ENCODE measurements at places on chromosomes 6 and 20.

GRCh38 chr6:110874880-110875547 lies 429 bp downstream of the AMD1 start:
- DNase-seq, result no peak

GRCh38 chr20:48335308-48336050 lies 492.3 kb downstream of the PREX1 start:
- DNase-seq, result no peak

GRCh38 chr6:157249826-157250225 lies 73.5 kb downstream of the TMEM242 start:
- no peak for DNase-seq

DNA sequence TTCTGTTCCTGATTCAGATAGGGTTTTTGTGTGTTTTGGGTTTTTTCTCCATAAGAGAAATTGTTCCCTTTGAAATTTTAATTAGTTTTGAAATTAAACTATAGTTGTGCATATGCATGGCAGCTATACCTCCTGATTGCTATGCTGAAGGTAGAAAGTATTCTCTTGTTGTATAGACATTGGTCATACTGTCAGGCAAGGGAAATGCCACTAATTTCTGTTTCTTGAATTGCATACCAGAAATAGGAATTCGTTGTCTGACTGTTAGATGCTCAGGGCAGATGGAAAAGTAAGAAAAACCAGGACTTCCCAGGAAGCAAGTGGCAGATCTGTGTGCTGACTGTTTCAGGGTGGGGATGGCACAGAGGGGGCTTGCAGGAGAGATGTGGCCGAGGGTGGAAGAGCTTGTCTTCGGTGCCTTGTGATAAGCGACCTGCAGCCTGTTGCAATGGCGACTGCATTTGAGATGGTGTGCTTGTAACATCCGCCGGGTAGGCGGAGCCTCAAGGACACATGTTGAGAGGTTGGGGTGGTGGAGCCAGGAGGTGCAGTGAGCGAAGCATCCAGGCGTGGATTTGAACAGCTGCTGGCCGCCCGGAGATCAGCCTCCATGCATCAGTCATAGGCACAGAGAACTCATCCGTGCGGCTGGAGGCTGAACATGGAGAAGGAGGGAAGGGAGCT lies 42.8 kb downstream of the RREB1 start:
- peak; percentile 80 for DNase-seq

DNA sequence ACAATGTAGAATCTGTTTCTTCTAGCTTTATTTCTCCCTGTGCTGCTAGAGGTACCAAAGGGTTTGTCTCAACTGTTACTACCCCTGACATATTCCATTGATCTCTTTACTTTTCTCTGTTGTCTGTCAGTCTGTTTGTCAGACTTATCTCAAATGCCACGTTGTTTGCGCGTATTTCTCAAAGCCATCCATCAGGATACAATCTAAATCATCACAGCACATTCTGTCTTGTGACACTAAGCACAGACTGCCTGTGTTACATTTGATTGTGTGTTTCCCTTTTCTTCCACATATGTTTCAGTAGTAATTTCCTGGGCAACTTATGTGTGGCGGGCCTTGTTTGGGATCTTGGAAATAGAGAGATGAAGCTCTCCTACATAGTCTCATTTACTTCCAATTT lies 30.2 kb upstream of the SERINC3 start:
- no peak for DNase-seq

- DNase-seq, result no peak
These were observed 897.1 kb downstream of the TFAP2A start for GRCh38 chr6:9517806-9518205.

DNA sequence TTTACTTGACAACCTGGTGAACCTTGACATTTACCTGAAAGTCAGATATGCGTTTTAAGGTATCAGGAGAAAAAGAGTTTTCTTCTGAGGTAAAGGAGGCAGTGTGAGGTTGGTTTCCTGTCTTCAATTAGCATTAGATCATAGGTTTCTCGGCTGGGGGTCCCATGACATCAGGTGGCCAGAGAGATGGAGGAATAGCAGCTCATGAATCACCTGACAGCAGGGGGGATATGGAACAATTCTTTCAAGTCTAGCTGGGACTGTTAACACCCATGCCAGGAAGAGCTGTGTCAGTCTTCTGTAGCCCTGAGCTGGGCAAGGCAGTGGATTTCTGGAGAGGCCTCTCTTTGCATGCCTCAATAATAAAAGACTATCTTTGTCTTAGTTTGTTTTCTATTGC lies 108.0 kb upstream of the TMEM170B start:
- peak; percentile 36 for DNase-seq

DNA sequence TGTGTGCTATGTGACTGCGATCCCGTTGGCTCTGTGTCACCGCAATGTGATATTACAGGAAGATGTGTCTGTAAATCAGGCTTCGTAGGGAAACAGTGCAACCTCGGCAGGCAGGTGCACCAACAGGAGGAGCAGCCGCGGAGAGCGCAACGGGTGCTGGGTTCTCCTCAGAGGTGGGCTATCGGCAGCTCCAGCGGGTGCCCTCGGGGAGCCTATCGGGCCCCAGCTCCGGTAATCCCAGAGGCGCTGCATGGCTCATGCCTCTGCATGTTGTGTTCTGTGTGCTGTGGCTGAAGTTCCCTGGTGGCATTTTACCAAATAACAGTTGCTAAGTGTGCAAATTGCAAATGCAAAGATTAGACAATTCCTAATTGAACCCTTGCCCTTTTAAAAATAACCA lies 409.9 kb downstream of the LAMA2 start:
- DNase-seq, result no peak

- DNase-seq, result no peak
These were observed 146.0 kb downstream of the EDN3 start for GRCh38 chr20:59446376-59446775.

DNA sequence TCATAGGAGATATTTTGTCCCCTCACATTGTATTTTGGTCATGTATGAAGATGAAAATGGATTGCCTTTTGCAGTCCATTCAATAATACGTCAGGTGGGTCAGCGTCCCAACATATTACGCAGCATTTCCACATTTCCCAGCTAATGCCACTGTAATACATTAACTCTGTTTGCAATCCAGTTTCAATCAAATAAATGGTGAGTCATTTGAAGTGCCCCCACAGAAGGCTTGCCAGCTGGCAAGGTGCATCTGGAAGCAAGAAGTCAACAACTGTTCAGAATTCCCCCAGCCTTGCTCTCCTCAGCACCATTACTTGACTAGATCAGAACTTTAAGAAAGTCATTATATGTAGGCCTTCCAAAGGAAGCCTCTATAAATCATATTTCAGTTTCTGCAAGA lies 50.4 kb downstream of the PHACTR1 start:
- DNase-seq, result no peak

DNA sequence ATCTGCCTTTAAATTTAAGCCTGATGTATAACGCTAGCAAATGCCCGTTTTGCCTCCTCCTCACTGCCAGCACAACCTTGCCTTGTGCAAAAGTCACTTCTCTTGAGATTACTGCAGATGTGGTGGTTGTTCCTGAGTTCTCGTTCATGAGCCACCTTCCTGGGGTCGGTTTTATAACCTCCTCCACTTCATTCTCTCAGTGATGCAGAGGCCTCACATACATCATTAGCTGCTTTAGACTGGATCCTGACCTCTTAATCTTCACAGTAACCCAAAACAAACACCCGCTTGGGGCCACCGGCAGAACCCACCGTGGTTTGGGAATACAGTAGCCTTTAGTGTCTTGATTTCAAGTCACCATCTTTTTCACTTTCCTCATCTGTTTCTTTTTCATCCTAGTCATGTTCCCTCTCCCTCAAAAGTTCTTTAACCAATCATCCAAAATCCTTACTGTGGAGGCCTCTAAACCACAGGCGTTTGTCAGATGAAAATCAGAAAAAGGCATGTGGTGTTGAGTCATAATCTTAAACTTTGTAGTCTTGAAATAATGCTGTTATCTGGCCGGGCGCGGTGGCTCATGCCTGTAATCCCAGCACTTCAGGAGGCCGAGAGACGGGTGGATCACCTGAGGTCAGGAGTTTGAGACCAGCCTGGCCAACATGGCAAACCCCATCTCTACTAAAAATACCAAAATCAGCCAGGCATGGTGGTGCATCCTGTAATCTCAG lies 430.3 kb upstream of the SOX4 start:
- no peak for DNase-seq
